ENCODE measurements at places on chromosomes 11 and 22. TPM values are rescaled to one million over a fixed set of nuclear protein-coding genes. Genes with fewer than 3 reads are reported as not detected.

- no peak for DNase-seq
These were observed 55.6 kb upstream of the LARGE1 start for GRCh38 chr22:33975841-33976240.

DNA sequence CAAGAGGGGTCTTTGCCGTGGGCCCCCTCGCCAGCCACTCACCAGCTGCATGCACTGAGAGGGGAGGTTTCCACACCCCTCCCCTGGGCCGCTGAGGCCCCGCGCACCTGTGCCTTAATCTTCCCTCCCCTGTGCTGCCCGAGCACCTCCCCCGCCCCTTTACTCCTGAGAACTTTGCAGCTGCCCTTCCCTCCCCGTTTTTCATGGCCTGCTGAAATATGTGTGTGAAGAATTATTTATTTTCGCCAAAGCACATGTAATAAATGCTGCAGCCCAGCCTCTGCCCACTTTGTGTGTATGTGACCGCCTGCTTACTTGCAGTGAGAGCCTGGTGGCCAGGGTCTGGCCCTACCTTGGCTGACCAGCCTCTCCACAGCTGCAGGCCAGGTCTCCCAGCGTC, 2.8 kb upstream of the CRACR2B start:
- DNase-seq = no peak

- DNase-seq = no peak
These were observed 50.9 kb downstream of the CDKN1C start for GRCh38 chr11:2834503-2835273.

- DNase-seq = no peak
These were observed 25.0 kb downstream of the RAB30 start for GRCh38 chr11:83046621-83047172.

The MRGPRE gene
- total RNA-seq = not detected

GRCh38 chr22:30568137-30568805, 6.2 kb downstream of the GAL3ST1 start:
- no peak for DNase-seq

The DRICH1 gene
- total RNA-seq = not detected

Data from HFFc6 (cell line).